ENCODE measurements at places on chromosomes 12 and 14.
A peak's percentile ranks its signal among the peaks of the same experiment; 100 is the strongest.

GRCh38 chr14:23376482-23377197 lies at the start of gene CMTM5:
TSS of gene CMTM5 (plus strand) at chr14:23377046. CDS start at chr14:23377252, 206 bp downstream.
- DNase-seq, result no peak

DNA sequence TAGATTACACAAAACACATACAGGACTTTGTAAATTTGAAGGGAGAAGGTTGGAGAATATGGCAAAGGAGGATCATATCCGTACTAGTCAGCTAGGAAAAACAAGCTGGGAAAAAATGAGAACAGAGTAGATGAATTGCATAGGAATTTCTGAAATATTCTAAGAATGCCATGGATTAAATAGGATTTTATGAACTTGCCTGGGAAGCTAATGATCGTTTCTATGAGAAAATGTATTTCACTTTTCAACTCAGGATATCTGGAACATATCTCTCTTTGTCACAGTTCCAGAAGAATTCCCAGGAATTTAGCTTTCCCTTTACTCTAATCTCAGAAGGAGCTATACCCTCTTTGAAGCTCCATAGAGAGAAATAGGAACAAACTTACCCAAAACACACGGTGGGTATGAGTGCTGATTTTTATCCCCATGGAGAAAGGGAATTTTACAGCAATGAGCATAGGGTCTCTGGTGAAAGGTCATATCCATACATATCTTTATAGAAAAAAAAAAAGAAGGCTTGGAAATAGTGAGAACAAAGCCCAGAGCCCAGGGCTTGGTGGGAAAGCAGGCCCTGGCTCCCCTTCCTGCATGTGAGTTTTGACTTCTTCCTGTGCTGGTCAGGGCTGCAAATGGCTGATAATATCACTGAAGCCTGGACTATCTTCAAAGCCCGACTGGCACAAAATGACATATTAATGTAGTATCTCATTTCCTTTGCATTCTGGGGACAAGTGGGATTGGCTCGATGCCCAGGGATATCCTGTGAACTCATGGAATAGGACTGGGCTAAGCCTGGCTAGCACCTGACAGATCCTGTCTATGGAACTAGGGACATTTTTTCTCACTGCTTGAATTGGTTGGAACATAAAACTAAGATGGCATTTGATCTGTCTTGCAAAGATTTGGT lies 136.3 kb downstream of the AEBP2 start:
- DNase-seq, result peak; percentile 57

DNA sequence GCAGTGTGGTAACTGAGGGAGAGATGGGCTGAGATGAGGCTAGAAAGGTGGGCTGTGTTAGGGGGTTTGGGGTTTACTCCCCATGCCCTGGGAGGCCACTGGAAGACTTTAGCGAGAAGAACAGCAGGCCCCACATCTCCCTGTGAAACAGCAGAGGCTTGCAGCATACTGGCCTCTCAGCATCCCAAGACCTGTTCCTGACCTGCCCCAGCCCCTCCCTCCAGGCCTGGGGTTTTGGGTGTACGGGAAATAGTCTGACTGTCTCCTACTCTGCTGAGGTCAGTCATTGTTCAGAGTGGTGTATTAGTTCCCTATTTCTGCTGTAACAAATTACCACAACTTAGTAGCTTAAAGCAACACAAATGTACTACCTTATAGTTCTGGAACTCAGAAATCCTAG lies 103.5 kb upstream of the HIF1A start:
- no peak for DNase-seq

- DNase-seq, result no peak
Observed at GRCh38 chr12:120496413-120497340, 764 bp downstream of the DYNLL1 start.

- DNase-seq, result no peak
Observed at GRCh38 chr14:64707661-64708060, 3.4 kb downstream of the PLEKHG3 start.

DNA sequence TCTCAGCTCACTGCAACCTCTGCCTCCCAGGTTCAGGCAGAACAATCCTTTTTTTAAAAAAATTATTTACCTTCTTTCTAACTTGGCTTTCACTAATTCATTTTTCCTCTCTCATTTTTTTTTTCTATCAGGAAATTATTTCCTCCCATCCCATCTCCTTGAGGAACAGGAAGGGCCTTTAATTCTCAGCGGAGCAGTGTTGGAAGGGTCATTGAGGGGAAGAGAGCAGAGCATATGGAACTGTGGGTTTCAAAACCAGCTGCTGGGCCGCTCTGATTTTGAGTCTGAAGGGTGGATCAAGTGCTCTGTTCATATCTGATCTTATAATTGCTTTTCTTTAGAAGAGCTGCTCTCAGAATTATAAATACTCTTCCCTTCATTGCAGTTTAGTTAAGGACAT lies 29.0 kb downstream of the NUBPL start:
- DNase-seq, result no peak

DNA sequence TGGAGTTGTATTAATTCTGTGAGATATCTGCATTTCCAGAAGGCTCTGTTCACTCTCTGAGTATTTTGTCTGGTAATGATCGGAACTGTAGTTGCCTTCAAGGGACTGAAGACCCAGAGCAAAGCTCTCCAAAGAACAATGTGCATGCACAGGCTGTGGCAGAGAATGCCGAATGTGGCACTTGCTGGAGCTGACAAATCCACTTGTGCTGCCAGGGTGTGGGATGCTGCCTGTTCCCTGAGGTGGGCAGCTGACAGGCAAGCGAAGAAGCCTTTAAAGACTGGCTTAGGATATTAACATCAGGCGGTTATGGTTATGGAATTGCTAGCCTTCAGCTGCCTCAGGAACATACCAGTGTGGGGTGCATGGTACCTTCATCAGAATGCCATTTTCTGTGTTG lies 419.9 kb upstream of the ATP2B1 start:
- no peak for DNase-seq

- peak; percentile 66 for DNase-seq
Observed at GRCh38 chr12:90543374-90543773, 411.6 kb downstream of the CCER1 start.

DNA sequence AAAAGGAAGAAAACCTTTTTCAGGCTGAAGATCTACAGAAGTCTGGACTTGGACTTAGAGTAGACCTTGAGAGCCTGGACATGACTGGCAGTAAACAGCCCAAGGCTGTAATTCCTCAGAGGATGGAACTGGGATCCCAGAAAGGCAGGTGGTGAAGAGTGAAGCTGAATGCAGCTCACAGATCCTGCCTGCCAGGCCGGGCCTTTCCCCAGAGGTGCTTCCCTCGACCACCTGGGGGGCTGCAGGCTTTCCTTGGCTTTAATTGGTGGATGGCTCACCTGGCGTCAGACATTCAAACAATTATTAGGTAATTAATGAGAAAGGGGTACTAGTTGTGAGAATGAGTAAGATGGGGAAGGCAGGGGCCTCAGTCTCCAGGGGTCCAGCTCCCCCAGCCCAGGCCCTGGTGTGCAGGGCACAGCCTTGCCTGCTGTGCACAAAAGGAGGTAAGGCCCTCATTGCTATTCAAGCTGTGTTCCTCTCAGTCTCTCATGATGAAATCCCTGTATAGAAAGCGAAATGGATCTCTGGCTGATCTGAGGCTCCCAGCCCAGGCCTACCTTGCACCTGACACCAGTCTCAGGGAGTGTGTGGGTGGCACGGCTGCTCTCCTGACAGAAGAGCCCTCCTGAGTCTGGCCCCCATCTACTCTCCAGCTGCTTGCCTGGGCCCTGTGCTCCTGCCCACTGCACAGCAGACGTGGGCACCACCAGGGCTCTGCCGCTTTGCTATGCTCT lies 63.0 kb upstream of the TCL1A start:
- no peak for DNase-seq

DNA sequence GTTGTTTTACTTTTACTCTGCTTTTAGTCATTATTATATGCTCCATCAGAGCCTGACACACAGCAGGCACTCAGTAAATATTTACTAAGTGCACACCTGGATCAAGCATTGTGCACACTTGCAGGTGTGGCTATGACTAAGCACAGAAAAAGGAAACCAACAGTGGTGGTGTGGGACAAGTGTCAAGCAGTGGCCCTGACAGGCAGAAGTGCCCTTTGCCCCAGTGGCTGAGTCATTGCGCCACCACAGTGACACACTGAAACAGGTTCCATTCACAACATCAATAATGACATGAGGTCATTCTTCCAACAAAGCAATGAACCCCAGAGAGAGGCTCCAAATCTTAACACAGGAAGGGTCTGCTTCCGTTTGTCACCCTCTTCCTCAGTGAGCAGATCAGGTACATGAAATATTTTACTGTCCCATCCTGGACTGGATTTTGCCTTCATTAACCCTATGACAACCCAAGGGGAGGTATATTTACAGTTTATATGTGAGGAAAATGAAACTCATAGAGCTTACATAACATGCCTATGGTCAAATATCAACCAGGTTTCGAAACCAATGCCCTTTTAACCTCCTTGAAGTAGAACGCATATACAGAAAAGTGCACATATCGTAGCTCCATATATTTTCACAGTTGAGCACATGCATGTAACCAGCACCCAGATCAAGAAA lies 82.6 kb upstream of the GTF2A1 start:
- no peak for DNase-seq

GRCh38 chr14:85617791-85618190 lies 87.8 kb downstream of the FLRT2 start:
- no peak for DNase-seq

- DNase-seq, result no peak
Observed at GRCh38 chr14:73783107-73783727, 68.4 kb upstream of the PTGR2 start.
